Lower leg skin (tissue), 4 donors: ENCODE measurements at places on chromosomes 11 and 22. TPM values are rescaled to one million over a fixed set of nuclear protein-coding genes. Genes with fewer than 3 reads are reported as not detected.

- peak; percentile 20 for DNase-seq
Observed at GRCh38 chr11:117883063-117883462, 6.6 kb upstream of the FXYD6 start.

OR51E2 gene
- 0.10 TPM for total RNA-seq

GRCh38 chr11:4480577-4481239 is 1.7 kb upstream of the OR52K1 start:
- no peak for DNase-seq

PTH gene
- not detected for total RNA-seq
